ENCODE measurements at places on chromosomes 2 and 18.
A peak's percentile ranks its signal among the peaks of the same experiment; 100 is the strongest.

DNA sequence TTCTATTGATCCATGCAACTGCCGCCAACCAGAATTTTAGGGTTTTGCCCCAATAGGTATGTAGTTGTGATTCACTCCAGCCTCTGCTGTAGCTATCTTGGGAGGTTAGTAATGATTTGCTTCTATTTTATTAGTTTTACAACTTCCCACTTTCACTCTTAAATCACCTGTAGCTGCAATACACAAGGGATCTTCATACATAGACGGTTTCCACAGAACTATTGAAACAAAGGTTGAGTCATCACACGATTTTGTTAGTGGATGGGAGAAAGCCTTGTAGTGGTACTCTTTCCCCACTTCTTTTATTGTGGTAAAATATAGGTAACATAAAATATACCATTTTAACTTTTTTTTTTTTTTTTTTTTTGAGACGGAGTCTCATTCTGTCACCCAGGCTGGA lies 104.2 kb upstream of the SPRED2 start:
- no peak for DNase-seq

DNA sequence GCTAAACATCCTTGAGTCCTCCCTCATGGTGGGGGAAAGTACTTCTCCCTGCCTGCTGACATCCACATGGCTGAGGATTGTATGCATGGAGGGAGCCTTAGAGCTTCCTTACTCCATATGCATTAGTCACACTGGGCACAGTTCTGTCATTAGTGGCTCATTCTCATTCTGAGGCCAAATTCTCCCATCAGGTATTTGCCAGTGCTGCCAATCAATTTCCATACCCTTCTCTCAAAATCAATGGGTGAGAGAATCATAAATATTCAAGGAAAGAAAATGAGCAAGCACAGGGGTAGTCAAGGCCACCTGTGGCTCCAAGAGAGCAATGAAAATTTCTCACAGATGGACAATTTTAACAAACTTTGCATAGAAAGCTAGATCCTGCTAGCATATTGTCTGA lies 422.6 kb upstream of the SETBP1 start:
- DNase-seq = no peak

GRCh38 chr2:217928324-217929181 lies 74.2 kb downstream of the TNS1 start:
- DNase-seq = no peak

- DNase-seq = no peak
These were observed 728.6 kb upstream of the CDH2 start for GRCh38 chr18:28905509-28905908.

DNA sequence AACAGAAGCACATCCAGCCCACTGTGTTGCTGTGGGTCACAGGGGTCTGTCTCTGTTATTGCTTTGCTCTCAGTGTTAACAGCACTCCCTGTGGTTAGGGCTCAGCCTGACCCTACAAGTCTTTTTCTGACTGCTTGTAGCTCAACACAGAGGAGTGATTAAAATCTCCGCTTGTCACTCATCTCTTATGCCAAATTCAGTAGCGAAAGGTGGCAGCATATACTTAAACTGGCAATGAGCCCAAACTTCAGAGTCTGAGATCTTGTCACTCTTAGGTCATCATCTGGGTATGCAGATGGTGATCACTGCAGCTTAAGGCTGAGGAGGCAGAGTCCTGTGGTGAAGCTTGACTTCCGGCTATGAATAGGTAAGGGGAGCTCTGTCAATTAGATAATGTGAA lies 63.3 kb upstream of the CSRNP3 start:
- DNase-seq = no peak

GRCh38 chr2:216897561-216898203 lies 37.8 kb upstream of the TNP1 start:
- DNase-seq = no peak

GRCh38 chr2:147416099-147416498 lies 428.7 kb upstream of the ACVR2A start:
- no peak for DNase-seq

GRCh38 chr18:79387615-79388014 lies 8.1 kb upstream of the NFATC1 start:
- no peak for DNase-seq

DNA sequence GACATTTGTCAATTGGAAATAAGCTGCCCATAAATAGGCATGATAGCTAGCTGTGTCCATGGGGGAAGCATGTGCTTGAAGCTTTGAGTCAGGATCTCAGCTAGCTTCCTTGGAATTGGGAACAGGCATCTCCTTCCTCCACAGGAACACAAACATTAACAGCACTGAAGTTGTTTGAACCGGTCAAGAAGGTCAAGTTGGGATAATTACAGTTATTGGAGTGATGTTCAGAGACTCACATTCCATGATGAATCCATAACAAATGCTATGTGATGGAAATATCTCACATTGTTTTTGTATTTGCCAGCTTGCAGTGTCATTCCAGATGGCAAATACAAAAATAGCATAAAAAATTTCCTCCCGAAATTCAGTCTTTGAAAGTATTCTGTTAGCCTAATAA lies 347.6 kb upstream of the SMIM21 start:
- DNase-seq = no peak

DNA sequence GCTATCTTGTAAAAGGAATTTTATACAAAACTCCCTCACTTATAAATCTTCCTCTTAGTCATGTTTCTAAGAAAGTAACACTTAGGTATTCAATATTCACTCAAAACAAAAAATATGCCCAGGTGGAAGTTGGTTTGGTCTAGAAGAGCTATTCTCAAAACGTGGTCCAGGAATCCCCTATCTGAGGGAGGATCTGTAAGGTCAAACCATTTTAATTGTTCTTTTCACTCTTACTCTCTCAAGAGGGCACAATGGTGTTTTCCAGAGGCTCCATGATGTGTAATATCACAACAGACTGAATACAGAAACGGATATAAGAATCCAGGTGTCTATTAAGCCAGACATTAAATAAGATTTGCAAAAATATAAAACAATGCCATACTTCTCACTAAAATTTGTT lies 9.9 kb downstream of the MOB1A start:
- no peak for DNase-seq

- DNase-seq = no peak
These were observed 138.5 kb downstream of the RBMS1 start for GRCh38 chr2:160355080-160355479.

GRCh38 chr2:14533131-14533757 lies 99.3 kb upstream of the LRATD1 start:
- DNase-seq = no peak

DNA sequence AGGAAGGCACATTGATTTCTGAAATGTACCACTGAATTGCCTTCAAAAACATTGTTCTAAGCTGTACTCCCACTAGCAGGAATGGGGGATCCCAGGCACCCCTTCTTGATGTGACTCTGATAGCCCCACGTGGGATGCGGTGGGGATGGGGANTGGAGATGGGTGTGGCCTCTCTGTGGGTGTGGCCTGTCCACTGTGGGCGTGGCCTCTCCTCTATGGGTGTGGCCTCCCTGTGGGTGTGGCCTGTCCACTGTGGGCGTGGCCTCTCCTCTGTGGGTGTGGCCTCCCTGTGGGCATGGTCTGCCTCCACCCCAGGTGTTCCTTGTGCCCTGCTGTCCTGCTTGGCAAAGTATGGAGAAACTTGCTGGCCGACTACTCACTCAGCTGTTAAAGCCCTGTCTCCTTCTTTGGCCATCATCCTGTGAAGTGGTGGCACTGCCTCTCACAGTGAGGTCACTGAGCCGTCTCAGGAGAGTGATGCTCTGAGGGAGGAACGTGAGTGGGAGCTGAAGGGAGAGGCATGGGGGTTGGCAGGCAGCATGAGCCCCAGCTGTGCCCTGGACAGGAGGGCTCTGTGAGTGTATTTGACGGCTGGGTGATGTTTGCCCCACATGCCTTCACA lies 6.7 kb upstream of the PARD6G start:
- no peak for DNase-seq

DNA sequence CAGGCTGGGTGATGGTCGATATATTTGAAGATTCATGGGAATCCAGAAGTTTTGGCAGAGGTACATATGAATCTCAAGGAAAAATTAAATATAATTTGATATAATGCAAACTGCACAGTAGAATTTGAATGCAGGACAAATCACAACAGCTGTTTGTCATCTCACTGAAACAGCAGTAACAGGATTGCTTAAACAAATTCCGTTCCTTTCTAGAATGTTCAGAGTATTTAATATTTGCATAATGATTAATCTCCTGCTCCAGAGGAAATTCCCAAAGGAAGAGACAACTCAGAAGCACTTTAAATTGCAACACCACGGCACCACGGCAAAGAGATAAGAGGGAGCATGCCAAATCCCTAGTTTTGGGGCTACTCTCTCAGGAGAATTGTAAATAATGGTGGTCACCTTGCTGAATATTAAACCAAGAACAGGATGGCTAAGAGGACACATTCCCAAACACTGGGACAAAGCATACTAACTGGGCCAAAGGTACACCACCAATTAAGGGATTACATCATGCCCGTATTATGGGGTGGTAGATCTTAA lies 67.8 kb upstream of the MAP4K3 start:
- no peak for DNase-seq

DNA sequence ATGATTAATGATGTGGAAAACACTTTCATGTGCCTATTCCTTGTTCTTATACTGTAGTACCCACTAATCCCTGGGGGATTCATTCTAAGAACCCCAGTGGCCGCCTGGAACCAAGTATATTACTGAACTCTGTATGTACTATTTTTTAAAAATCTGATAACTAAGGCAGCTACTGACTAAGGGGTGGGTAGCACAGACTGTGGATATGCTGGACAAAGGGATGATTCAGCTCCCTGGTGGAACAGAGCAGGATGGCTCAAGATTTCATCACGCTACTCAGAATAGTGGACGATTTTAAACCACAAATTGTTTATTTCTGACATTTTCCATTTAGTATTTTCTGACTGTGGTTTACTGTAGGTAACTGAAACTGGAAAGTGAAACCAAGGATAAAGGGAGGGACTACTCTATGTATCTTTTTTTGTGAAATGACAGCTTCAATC lies 41.8 kb upstream of the CDC42EP3 start:
- no peak for DNase-seq

DNA sequence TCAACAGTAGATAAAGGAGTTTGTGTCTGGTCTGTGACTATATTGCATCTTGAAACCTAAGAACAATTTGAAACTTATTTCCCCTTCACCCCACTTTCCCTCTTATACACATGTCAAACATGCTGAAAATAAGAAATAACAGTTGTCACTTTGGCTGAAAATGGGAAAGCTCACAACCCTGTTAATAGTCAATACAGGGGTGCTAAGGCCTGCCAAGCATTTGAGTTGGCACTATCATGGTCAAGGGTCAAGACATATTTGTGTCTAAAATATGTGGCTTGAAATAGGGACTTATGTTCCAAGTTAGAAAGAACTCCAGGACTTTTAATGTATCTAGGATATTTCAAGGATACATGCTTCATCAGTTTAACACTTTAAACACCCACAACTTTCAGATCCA lies 20.6 kb downstream of the PAIP2B start:
- no peak for DNase-seq

- no peak for DNase-seq
These were observed 66.6 kb downstream of the CELF4 start for GRCh38 chr18:37499044-37499443.

GRCh38 chr2:186129767-186130581 lies 356.1 kb upstream of the ZC3H15 start:
- no peak for DNase-seq

GRCh38 chr2:119765433-119766002 lies 5.8 kb downstream of the PTPN4 start:
- no peak for DNase-seq

GRCh38 chr2:109257653-109258052 lies 128.6 kb downstream of the SH3RF3 start:
- no peak for DNase-seq

DNA sequence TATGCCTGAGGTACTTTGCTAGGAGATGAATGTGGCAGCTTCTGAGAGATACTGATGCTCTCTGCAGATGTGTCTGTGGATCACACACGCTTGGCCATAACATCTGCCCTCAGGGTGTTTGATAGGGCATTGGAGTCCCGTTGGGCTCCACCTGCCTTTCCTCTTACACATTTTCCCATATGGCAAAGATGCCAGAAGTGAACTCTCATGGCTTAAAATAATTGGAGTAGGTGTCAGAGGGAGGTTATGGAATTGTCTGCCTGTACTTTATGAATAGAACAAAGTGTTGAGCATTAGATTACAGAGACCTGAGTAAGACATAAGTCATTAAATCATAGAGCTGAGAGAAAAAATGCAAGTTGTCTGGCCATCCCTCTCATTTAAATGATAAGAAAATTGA lies 75.3 kb upstream of the PNPT1 start:
- DNase-seq = no peak

DNA sequence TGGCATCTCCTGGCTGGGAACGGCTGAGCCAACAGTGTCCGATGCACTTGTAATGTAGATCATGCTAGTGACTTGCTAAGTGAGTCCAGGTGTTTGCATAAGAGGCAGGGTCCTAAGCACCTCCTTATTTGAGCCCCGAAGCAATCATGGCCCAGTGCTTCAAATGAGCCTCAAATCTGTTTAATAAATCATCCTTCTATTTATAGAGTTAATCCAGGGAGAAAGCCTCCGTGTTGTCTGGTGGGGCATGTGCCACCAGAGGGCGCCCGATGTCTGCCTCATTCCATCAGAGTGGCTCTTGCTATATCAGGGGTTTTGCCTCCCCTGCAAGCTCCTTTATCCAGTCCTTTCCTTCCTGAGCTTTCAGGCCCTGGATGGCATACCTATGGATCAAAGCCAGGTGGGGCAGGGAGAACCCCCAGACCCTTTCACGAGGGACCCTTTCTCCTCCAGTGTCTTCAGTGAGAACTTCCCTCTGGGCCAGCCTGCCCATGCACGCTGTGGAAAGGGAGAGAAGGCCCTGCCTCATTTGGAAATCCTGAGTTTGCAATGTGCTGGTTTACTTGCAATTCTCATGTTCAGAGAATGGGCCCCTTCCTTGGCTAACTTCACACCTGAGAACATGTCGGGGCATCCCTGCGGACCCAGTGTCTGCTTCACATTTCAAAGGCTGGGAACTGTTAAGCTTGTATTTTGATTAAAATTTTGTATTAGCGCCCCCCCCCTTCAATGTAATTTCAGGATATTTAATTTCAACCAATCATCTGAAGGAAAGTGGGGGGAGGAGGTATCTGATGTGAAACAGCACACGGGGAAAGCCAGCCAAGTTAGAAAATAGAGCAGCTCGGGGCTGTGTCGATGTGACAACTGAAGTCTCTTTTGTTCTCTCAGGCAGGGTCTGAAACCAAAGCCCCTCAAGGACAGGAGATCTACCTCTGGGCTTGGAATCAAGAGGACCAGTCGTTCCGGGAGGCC lies 39.7 kb downstream of the RDH14 start:
- peak; percentile 25 for DNase-seq

GRCh38 chr2:237708065-237708398 lies 80.6 kb downstream of the LRRFIP1 start:
- DNase-seq = no peak

DNA sequence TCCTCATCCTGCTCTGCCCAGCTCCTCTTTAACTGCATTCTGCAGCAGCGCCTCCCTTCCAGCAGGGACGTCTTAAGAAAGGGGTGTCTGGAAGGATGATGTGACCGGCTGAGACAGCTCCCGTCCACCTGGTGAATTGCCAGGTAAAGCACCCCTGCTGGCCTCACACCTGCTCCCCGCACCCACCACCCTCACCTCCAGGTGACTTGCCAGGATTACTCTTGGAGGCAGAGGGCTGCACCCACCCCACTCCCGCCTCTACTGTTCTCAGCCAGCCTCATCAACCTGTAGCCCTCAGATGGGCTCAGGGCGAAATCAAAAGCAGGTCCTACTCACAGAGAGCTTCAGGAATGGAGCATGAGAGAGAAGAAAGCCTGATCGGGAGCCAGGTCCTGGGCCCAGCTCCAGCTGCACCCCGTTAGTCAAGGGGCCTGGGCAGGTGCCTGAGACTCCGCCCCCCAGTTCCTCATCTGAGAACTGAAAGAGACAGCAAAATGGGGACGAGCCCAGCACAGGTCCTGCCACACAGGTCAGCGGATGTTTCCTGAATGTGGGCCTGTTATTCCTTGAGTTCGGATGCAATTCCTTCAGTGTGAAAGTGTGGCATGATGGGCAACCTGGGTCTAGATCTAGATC lies 5.6 kb downstream of the ADRA2B start:
- DNase-seq = no peak

Data from activated CD8-positive, alpha-beta memory T cell treated with anti-CD3 and anti-CD28 coated beads for 1 hour (primary cell).